ENCODE measurements at places on chromosomes 5 and 9. TPM values are rescaled to one million over a fixed set of nuclear protein-coding genes. Genes with fewer than 3 reads are reported as not detected.

Gene FOXI1
- total RNA-seq: 0.28 TPM

DNA sequence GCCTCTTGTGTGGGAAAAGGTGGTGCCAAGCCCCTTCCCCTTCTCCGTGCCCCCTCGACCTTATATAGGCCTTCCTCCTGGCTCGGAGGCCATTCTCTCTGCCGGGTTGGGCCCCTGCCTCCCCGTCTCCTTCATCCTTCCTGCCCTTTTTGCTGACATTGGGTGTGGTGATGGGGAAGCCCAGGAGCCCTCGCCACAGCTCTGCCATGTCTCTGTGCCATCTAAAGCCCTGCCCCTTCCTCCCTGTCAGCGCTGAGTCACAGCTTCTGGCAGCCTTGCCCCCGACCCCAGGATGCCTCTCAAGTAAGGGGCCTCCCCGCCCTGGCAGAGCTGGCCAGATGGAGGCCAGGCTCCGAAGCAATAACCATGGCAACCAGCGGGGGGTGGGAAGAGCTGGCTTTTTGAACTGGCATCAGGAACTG, 30.4 kb downstream of the JADE2 start:
- DNase-seq: peak; percentile 86
- H3K4me3 ChIP-seq: no peak overlapping the region
- H3K27me3 ChIP-seq: no peaks in the 10 kb centered on the region
- H3K4me1 ChIP-seq: peaks cover 50% of the 10 kb centered on the region
- peak overlapping the region; percentile 77 for H3K27ac ChIP-seq

DNA sequence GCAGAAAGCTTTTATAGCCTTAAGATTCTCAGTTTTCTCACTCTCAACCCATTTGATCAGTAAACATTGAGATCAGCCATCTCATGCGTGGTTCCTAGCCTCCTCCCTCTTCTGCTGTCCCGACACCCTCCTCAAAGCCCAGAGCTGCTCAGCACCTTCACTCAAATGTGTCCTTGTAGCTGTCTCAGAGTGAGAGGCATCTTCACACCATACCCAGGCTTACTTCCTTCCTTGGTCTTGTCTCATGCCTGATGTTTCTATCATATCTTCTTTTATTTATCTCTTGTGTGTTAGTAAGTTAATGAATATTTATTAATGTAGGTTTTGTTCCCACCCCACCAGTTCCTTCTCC, 72.4 kb upstream of the SNX2 start:
- H3K4me3 ChIP-seq: no peak overlapping the region
- H3K36me3 ChIP-seq: no peaks in the 10 kb centered on the region

DNA sequence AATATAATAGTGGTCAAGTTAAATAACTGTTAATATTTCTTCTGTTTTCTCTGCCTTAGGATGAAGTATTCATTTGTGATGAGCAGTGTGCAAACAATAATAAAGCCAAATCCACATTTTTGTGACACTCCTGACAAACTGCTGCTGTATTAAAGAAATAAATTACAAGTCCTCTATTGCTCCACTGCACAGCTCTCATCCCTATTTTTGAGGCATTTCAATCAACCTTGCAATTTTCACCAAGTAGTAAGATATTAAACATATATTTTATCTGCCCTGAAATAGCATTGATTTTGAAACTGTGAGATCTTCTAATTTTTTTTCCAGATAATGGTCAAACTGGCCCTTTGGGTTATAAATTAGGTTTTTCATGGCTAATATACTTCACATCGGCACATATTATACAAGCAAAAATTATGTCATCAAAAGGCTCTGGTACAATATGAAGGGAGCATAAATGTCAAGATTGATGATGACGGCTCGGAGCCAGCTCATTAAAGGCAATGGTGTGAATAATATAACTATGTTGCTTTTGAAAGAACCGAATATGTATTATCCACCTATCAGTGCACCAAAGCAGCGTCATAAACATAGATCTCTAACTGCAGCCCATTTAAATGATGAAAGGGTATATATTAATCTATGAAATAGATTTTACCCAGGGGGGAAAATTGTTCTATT, 764.9 kb downstream of the DNAH5 start:
- no peaks in the 10 kb centered on the region for H3K4me1 ChIP-seq
- H3K36me3 ChIP-seq: no peaks in the 10 kb centered on the region
- no peak for DNase-seq
- H3K27me3 ChIP-seq: no peaks in the 10 kb centered on the region

DNA sequence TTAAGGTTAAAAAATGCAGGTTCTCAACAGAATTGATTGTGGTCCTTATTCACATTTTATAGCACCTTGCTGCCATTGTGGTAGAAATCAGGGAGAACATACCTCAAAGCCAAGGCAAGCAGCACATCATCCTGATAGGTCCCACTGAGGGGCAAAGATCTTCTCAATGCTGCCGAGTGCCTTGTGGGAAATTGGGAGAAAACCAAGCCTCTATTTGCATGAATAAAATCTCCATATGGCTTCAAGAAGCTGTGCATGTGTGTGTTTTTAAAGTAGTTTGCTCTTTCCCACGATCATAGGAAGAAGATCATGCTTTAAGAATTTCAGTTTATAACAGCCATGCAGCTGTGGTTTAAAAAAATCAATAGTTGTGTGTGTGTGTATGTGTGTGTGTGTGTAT, 216.9 kb upstream of the FBXL7 start:
- H3K27me3 ChIP-seq: no peaks in the 10 kb centered on the region
- DNase-seq: no peak
- no peak overlapping the region for H3K27ac ChIP-seq
- H3K4me1 ChIP-seq: no peaks in the 10 kb centered on the region

Gene KCNN2
- total RNA-seq: not detected

DNA sequence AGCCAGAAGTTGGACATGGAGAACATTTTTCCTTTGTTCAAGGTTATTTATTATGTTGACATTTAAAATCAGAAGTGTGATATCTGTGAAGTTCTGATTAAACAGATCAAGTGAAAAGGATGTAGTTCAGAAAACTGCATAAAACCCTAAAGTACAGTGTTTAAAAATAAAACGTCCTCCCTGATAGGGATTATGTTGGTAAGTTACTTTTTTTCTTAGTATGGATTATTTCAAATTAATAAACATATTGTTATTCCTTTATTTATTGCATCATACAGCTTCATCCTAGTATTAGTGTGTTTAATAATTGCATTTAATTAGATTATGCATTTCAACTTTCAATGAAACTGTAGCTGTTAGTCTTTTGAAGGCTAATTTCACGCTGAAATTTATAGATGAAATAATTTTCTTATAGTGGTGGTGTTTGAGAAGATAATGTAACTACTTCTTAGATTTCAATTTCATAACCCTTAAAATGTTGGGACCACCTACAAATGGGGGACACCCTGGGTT, 157.9 kb upstream of the DMRT1 start:
- no peak for DNase-seq
- no peaks in the 10 kb centered on the region for H3K36me3 ChIP-seq
- no peak overlapping the region for H3K27ac ChIP-seq
- H3K4me1 ChIP-seq: no peaks in the 10 kb centered on the region

- DNase-seq: no peak
- no peak overlapping the region for H3K4me3 ChIP-seq
- H3K27ac ChIP-seq: no peak overlapping the region
Measured at GRCh38 chr9:110389148-110389750, 51.6 kb upstream of the TXNDC8 start.

- no peak for DNase-seq
- no peaks in the 10 kb centered on the region for H3K4me1 ChIP-seq
- H3K27me3 ChIP-seq: no peaks in the 10 kb centered on the region
- no peak overlapping the region for H3K4me3 ChIP-seq
Measured at GRCh38 chr5:57527870-57528269, 45.3 kb upstream of the ACTBL2 start.

GRCh38 chr5:150368526-150368925, 11.0 kb downstream of the TCOF1 start:
- no peaks in the 10 kb centered on the region for H3K27me3 ChIP-seq
- DNase-seq: no peak
- peaks cover 93% of the 10 kb centered on the region for H3K36me3 ChIP-seq
- H3K27ac ChIP-seq: no peak overlapping the region
- no peak overlapping the region for H3K4me3 ChIP-seq

Gene CD274
- 6.3 TPM for total RNA-seq

All from CD4-positive, alpha-beta T cell (primary cell).